ENCODE measurements at places on chromosomes 11 and 22.

DNA sequence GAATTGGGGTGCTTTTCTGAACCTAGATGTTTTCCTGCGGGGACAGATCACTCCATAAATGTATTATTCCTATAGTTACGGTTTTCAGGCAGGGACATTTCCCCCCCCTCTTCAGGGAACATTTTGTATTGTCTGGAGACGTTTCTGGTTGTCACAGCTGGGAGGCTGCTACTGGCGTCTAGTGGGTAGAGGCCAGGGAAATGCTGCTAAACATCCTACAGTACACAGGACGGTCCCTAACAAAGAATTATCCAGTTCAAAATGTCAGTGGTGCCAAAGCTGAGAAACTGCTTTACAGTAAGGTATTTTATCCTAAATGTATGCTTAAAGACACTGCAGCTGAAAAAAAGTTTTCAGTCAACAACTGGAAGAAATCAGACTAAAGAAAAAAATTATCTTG, 19.4 kb downstream of the PIWIL4 start:
- no peak for DNase-seq

GRCh38 chr11:70710601-70711000, 312.3 kb downstream of the CTTN start:
- DNase-seq, result no peak

- no peak for DNase-seq
These were observed 25.5 kb upstream of the OSBPL5 start for GRCh38 chr11:3190600-3190999.

DNA sequence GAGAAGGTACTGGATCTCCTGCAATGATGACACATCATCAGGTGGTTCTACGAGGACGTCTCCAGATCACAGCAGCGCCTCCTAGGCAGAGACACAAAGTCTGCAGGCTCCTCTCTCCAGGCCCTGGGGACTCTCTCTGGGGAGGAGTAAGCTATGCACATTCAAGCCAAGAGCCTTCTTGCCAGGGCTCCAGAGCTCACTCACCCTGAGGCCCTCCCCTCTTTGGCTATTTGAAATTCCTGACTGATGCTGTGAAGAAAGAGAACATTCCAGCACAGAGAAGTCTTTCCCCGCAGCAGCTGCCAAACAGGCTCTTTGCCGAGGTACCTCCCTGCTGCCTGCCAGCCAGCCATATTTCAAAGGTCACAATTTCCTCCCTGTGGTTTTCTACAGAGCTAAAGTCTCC, 204.9 kb downstream of the CSNK2A3 start:
- peak; percentile 25 for DNase-seq

DNA sequence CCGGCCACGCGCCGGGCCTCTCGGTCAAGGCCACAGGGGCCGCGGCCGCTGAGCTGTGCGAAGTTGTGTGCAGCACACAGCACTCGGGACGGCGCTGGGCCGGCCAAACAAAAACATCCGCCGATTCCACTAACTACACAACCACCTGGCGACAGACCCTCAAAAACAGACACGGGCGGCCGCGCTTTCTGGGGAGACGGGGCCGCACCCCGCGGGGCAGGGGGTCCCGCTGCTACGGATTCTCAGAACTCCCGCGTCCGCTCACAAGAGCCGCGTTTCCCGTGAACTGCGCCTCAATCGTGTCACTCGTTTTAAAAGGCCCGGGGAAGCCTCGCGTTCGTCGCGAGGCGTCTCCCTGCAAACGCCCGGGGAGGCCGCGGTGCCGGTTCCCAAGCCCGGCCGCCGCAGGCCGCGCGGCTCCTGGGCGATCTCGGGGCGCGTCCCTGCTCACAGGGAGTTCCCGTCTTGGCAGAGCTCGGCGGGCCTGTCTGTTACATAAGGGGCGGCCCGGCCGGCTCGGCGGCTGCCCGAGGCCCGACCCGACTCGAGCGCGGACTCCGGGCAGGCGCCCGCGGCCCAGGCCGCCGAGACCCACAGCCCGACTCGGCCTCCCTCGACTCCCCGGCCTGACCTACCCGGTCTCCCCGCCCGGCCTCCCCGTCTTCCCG, 936 bp downstream of the BRD1 start:
- DNase-seq, result peak; percentile 42
